Stimulated activated CD4-positive, alpha-beta T cell treated with anti-CD3 and anti-CD28 coated beads, Interleukin-15, amount 100 ng/mL, for 1 hour (primary cell): ENCODE measurements at places on chromosomes 4 and X.

DNA sequence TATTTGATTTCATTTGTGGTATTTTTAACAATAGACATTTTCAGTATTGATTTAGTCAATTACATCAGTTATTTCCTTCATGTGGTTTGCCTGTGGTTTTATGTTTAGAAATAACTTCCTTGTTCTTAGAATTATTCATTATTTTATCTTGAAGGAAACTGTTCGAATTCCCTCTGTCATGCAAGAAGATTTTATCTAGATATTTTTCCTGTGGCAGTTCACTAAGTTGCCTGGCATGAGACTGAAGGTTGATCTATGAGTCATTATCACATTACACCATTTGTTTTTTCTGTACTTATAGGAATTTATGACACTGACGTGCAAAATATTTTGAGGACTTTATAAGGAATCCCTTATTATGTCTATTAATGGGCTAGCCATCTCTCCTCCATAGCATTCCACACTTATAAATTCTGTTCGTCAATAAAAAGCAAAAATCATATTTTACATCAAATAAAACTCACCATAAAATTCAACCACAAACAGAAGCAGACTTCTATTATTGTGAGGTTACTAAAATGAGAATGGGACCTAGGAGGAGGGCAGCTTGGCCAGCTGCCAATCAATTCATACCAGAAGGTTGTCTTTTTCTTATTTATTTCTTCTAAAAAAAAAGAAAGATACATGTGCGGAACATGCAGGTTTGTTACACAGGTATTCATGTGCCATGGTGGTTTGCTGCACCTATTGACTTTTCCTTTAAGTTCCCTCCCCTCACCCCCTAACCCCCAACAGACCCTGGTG lies 179.0 kb downstream of the KCNIP4 start:
- no peak for DNase-seq

DNA sequence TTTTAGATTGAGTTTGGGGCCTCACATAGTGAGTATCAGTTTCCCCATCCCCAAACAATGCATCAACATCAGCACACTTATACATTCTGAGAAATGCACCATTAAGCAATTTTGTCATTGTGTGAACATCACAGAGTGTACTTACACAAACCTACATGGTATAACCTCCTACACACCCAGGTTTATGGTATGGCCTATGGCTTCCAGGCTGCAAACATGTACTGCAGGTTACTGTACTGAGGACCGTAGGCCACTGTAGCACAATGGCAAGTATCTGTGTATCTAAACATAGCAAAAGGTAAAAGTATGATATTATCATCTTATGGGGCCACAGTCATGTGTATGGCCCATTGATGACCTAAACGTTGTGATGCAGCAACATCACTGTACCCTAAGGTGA lies 7.7 kb downstream of the IRF2 start:
- no peak for DNase-seq

DNA sequence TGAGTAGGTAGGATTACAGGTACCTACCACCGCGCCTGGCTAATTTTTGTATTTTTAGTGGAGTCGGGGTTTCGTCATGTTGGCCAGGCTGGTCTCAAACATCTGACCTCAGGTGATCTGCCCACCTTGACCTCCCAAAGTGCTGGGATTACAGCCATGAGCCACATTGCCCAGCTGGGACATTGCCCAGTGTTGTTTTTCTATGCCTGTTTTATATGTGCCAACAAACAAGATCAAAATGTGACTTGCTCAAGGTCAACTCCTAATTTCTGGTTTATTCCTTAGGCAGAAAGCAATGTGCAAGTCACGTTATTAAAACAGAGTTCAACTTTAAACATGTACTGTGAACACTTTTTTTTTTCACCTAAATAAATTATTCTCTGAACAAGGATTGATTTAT lies 2.7 kb downstream of the LRIT3 start:
- no peak for DNase-seq

- DNase-seq, result no peak
Observed at GRCh38 chr4:41645728-41646390, 102.7 kb downstream of the PHOX2B start.

GRCh38 chr4:70080205-70080604 lies 30.0 kb downstream of the HTN1 start:
- no peak for DNase-seq

- no peak for DNase-seq
Observed at GRCh38 chr4:71382900-71383560, 44.2 kb downstream of the SLC4A4 start.

- no peak for DNase-seq
Observed at GRCh38 chr4:55399581-55399980, 3.8 kb downstream of the TMEM165 start.
